ENCODE measurements at places on chromosomes 3 and 15.

DNA sequence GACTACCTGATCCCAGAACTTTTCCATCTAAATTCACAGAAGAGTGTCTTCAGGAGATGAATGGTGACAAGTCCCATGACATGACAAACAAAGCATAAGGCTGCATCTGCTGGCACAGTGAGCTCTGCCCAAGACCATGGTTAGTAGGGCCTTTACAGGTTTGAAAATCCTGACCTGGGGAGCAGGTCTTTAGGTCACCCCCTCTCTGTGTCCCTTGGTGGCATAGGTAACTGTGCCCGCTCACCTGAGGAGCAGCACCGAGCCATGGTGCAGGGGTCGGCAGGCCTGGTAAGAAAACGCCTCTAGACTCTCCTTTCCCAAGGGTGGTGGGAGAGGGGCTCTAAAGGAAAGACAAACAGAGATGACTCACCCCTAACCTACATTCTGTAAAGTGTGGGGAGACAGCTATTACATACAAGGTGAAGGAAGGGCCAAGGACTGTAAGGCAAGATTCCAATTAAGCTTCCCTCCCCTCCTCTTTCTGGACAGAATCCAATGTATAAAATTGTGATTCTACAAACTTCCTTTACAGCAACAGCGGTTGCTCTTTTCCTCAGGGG lies 74.0 kb downstream of the SATB1 start:
- no peak for DNase-seq

DNA sequence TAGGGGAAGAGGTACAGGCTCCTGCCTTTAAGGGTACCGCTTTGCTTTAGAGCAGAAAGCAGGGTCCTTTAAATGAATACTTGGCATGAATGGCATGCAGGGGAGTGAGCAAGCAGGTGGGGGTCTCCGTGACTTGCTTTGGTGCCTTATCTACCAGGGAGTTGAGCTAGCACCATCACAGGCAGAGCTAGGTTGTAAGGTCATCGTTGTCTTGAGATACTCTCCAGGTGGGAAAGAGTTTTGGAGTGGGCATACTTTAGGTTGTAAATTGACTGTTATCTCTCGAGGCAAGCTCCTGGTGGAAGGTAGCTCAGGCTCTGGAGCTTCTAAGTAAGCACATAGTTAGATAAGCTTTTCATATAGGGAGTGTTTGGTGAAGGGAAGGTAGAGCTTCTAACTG lies 5.6 kb downstream of the GASK1A start:
- DNase-seq = no peak

DNA sequence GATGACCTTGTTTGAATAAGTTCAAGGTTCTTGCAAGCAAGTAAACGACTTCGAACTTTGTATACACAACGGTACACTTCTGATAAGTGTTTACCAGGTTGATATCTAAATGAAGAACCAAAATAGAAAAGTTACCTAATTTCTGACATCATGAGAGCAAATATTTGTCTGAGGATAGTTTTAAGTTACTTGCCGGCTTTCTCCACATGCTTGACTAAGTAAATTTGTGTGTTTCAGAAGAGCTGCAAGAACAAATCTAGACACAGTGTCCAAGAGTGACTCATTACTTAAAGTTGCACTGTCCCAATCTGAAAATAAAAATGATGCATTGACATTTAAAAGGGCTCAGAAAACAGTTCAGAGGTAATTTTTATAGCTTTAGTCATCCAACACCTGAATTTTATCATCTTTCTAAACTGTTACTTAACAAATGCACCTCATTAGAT lies 115.1 kb downstream of the HERC1 start:
- no peak for DNase-seq

DNA sequence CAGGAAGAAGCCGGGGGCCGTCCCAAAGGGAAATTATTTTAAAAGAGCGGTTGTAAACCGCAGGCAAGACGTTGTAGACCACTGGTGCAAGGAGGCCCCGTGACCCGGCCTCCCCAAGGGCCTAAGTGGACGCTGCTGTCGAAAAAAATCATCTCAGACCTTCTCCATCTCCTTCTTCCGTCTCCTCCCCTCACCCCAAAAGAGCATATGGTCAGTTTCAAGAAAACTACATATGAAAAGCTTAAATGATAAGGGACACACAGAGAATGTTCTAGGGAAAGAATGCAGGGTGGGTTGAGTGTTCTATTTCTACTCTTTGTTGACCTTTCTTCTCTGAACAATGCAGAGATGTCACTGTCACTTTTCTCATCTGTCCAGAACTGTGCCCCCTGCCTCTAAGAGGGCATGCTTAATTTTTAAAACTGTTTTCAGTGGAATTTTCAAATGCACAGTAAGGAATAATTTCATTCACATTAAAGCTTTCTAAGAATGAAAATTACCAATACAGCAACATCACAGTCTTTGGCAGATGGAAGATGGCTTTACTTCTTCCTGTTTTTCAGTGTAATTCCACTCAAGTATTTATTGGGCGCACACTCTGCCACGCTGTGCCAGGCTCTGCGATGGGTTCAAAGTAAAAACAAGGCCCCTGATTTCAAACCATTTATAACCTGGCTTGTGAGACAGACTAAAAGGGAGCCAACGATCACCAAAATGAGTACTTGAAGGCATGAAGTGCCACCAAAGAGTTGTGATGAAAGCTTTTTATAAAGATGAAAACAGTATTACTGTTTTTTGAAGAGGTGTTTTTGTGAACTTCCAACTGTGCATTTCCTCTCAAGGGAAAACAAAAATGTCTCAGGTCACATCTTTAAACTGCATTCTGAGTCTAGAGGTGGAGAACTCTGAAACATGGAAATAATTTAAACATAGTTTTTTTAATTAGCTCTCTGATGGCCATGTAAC lies 891 bp upstream of the TOP2B start:
- no peak for DNase-seq

- DNase-seq = no peak
Measured at GRCh38 chr3:185732782-185733181, 92.1 kb downstream of the IGF2BP2 start.

DNA sequence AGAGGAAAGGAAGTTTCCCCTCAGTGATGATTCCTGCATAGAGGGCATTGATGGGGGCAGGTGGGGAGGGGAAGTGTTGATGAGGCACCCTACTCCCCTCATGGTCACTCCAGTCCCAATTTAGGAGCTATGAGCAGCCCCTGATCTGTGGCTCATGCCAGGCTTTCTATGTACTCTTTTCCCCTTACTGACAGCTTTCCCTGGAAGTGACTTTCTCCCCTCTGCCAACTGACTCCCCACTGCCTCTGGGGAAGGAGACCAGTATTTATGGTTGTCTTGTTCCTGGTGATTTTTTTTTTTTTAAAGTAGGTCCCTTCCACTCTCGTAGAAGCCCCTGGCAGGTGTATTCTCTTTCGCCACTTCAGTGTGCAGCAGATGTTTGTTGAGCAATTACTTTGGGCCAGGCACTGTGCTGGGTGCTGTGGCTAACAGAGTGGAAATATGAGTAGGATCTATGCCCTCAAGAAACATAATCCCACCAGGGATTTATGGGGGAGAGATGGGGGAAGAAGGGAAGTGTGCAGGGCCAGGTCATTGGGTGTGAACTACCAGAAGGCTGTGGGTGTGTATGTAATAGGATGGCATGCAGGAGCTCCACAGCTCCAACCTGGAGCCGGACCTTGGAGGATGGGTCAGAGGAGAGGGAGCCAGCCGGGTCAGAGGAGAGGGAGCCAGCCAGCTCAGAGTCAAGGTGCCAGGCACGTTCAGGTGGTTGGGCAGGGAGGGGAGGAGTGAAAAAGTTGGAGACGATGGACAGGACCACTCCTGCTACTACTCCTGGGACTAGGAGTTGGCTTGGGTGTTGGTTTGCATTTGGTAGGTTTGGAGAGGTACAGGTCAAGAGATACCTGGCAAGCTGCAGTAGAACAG lies 3.5 kb downstream of the SMAD6 start:
- DNase-seq = no peak

- no peak for DNase-seq
Measured at GRCh38 chr15:70362886-70363285, 265.2 kb upstream of the TLE3 start.

GRCh38 chr3:44883213-44883955 lies 9.0 kb downstream of the TGM4 start:
- no peak for DNase-seq

DNA sequence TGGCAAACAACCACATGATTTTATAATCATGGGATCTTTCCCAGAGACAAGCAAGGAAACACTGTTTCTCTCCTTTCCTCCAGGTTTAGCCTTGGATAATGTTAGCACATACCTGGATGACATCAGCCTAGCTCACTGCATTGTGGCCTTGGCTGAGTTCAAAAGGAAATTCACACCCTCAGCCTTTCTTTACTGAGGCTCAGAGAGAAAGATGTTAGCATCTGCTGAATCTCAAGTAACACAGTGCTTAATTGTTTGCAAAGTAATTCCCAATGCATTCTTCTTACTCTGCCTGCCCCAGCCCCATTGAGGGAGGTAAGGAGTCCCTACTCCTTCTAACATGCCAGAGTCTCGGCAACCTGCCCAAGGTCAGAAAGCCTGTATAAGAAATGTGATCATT lies 432.2 kb upstream of the LMCD1 start:
- no peak for DNase-seq

DNA sequence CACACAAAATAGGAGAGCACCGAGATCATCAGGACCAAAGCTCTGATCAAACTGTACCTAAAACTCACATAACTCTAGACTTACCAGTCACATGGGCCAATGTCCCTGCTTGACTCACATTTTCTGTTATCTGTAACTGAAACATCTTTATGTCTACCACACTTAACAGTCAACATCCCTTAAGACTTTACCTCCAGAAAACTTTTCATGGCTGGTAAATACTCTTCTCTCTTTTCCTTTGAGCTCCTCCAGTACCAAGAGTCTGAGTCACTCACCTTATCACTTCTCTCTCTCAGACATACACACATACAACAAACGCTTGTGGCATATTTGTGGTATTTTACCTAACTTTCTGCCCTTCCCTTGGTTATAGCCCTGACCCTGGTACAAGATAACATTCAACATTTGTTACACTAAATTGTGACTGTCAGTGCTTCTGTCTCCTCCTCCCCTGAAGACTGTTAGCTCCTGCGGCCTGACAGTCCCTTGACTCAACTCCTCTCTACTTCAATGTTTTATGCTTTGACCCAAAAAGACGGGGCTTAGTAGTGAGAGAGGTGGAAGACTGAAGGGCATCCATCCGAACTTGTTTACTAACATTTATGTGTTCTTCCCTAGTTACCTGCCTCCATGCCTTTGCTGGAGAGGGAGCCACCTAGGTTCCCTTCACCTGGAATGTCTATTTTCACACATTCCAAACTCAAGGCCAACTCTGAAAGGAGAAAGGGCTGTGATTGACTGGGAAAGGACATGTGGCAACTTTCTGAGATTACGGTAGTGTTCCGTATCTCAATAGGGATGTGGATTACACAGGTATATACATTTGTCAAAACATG lies 3.7 kb upstream of the EFHB start:
- DNase-seq = no peak

GRCh38 chr3:101884776-101885175 lies 35.5 kb downstream of the NFKBIZ start:
- no peak for DNase-seq

- DNase-seq = no peak
Measured at GRCh38 chr3:72487946-72488737, 360.1 kb downstream of the SHQ1 start.

GRCh38 chr3:149179220-149179619 lies 42.4 kb downstream of the CP start:
- no peak for DNase-seq

- DNase-seq = no peak
Measured at GRCh38 chr3:118705487-118706219, 329.0 kb downstream of the IGSF11 start.

GRCh38 chr3:52341123-52341522 lies 25.0 kb downstream of the DNAH1 start:
- no peak for DNase-seq

GRCh38 chr15:39106950-39107349 lies 473.9 kb upstream of the THBS1 start:
- DNase-seq = no peak
